ENCODE measurements at places on chromosomes 1 and 21.

- peak; percentile 80 for DNase-seq
Measured at GRCh38 chr1:182069028-182069466, 7.5 kb upstream of the ZNF648 start.

DNA sequence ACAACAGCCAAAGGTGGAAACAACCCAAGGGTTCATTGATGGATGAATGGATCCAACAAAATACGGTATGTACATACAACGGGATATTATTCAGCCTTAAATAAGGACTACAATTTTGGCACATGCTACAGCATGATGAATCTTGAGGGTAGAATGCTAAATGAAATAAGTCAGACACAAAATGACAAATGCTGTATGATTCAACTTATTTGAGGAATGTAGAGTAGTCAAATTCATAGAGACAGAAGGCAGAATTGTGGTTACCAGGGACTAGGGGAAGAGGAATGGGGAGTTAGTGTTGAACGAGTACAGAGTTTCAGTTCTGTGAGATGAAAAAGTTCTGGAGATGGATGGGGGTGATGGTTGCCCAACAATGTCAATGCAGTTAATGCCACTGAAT is 118.0 kb upstream of the PAXBP1 start:
- DNase-seq = no peak

DNA sequence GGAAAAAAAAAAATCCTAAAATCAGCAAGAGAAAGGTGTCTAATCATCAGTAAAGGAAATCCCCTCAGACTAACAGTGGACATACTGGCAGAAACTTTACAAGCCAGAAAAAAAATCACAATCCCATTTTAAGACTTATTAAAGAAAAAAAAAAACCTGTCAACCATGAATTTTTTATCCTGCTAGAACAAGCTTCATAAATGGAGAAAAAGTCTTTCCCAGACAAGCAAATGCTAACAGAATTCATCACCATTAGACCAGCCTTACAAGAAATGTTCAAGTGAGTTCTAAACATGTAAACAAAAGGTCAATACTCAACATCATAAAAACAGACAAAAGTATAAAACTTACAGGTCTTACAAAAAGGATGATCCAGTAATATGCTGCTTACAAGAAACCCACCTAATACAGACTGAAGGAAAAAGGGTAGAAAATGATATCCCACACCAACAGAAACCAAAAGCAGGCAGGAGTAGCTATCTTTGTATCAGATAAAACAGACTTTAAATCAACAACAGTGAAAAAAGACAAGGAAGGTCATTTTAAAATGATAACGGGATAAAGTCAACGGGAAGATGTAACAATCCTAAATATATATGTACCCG is 129.6 kb downstream of the EVI5 start:
- DNase-seq = no peak

GRCh38 chr1:199463521-199464127 is 563.9 kb upstream of the NR5A2 start:
- DNase-seq = no peak

DNA sequence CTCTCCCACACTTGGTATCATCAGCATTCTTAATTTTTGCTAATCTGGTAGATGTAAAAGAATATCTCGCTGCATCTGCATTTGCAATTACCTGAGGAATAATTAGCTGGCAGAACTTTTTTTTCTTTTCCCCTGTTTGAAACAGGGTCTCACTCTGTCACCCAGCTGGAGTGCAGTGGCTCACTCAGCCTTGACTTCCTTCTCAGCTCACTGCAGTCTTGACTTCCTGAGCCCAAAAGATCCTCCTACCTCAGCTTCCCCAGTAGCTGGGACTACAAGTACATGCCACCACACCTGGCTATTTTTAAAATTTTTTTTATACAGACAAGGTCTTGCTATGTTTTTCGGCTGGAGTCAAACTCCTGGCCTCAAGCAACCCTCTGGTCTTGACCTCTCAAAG is 35.4 kb upstream of the ENAH start:
- DNase-seq = no peak

GRCh38 chr1:37691497-37692077 is 729 bp upstream of the CDCA8 start:
- peak; percentile 97 for DNase-seq

GRCh38 chr1:109573785-109574184 is 25.4 kb downstream of the GNAI3 start:
- no peak for DNase-seq

- DNase-seq = peak; percentile 58
Measured at GRCh38 chr1:233293556-233294446, 1.7 kb downstream of the PCNX2 start.

DNA sequence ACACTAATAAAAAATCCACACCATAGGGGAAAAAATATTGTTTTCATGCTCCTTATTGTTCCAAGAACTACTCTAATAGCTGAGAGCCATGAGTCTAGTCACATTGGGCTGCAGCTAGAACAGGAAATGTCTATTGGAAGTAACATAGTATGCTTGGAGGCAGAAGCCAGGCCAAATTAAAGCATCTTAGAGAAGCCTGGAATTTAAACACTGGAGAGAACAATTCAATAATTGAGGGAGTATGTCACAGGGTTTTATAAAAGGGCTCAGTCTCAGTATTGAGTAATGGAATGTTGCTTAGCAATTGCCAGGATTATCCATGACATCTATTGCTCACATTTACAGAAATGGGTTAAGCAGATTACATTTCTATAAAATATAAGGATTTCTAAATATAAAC is 471.3 kb downstream of the LMO4 start:
- no peak for DNase-seq

- peak; percentile 39 for DNase-seq
Measured at GRCh38 chr1:203148127-203148526, 20.6 kb downstream of the ADORA1 start.

GRCh38 chr1:75130865-75131564 is 3.2 kb upstream of the LHX8 start:
- no peak for DNase-seq

Data from NCI-H510A treated with DMSO at 0.1 percent for 48 hours (cell line).